ENCODE measurements at places on chromosomes 11 and 22.

- no peak for DNase-seq
Observed at GRCh38 chr22:21445437-21446127, 21.6 kb upstream of the TMEM191C start.

- DNase-seq = no peak
Observed at GRCh38 chr11:123856444-123856843, 29.0 kb downstream of the TMEM225 start.

DNA sequence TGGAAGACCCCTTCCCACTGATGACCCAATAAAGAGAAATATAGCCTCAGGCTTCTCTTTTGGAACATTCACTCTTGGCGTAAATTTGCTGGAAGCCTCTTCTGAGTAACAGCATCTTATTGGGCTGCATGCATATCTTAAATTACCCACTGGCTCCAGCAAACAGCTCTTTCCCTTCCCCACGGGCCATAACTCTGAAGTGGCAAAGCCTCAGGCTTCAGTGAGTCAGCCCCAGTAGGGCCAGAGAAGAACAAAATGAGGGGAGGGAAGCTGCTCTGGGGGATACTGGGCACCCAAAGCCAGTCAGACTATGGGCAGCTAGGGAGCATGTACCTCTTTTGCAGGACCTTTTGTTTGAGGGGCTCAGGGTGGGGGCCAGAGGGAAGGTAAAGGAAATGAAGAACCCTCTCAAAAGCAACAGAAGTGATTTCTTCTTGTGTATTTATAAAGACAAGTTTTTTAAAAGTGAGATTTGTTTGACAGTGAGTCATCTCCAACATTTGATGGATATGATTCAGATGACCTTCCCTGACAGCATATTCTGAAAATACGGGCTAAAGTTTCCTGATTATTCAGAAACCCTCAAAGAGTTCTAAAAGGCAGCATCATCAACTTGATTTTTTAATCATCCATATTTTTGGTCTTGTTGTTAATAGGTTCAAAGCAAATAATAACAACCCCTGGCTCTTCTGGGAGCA, 203.4 kb downstream of the KIF18A start:
- no peak for DNase-seq

DNA sequence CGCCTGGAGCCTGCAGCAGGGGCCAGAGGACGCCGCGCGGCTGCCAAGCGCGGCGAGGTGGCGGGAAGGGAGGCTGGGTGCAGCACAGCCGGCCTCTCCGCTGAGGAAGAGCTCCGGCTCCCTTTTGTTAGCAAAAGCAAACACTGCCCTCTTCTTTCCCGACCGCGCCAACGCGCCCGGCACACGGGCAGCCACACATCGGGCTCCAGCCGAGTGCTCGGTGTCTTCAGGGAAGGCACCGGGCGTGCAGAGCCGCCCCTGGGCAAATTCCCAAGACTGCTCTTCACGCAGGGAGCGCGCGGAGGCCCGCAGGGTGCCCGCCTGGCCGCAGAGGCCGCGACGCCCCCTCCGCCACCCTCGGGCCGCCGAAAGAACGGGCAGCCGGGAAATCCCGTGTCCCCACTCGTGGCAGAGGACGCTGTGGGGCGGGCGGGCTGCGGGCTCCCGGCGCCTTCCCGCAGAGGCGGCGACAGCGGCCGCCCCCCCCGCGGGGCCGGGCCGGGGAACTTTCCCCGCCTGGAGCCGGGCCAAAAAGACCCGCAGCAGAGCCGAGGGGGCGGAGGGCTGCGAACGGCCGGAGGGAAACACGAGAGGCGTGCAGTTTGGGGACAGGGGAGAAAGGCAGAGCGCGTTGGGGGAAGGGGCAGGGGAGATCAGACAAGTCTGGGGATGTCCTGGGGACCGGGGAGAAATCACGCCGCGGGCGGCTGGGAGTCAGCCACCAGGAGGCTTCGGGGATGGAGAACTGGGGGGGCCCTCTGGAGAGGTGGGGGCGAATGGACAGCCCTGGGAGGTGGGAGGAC, 931 bp downstream of the CADM1 start:
- DNase-seq = peak; percentile 59

DNA sequence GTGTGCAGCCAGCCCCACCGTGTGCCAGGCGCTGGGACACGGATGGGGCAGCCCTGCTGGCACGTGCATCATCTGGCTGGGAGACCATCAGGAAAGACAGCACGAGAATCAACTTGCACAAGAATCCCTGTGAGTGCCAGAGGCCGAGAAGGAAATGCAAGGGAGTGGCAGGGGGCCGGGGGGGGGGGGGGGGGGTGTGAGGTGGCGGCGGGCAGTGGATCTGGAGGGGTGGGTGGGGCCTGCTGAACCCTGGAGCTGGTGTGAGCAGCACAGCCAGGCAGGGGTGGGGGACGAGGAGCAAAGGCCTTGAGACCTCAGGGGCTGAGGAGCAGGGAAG, 14.0 kb upstream of the FLRT1 start:
- no peak for DNase-seq

DNA sequence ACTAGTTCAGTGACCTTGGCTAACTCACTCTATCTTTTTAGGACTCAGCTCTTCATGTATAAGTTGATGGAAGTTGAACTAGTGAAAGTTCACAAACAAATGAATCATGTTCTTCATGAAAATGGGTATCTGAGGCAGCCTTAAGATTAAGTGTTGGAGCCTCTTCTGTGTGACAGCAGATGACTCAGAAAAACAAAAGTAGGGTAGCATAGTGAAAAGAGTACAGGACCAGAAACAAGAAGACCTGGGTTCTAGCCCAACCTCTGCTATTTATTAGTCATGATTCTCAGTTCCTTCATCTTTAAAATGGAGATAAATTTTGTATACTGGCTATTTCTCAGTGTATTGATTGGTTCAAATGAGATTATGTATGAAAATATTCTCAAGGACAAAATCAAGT, 60.2 kb downstream of the USP35 start:
- DNase-seq = no peak

- DNase-seq = no peak
Observed at GRCh38 chr22:30744224-30744623, 49.5 kb downstream of the OSBP2 start.

DNA sequence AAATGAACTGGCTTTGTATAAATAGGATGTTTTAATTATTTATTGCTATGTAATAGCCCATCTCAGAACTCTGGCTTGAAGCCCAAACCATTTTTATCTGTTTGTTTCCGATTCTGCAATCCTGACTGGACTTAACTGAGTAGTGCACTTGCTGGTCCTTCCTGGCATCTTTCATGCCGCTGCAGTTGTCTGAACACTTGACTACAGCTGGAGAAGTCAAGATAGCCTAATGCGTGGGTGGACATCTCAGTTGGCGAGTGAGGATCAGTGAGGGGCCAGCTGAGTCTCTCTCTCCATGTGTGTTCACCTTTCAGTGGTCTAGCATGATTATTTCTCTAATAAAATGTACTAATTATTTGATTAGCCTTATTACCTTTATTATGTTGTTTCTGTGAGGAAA, 105.8 kb downstream of the PRMT3 start:
- no peak for DNase-seq

DNA sequence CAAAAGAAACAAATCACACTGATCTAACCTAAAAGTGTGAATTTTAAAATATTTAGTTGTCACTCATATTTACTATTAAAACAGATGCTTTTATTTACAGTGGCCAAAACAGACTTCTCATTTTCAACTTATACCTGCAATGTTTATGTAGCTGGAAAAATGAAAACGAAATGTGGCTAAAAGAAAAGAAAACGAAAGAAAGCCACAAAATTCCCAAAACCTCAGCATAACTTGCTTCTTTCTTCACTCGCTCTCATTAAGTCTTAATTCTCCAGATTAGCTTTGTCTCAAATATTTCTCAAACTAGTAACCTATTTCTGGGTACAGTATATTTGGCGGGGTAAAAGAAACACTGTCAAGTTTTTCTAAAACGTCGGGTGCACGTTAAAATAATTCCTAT, 693 bp downstream of the CSTF3 start:
- no peak for DNase-seq
